ENCODE measurements at places on chromosomes 1 and 21.

- DNase-seq = no peak
Measured at GRCh38 chr1:241115784-241116183, 241.2 kb downstream of the RGS7 start.

DNA sequence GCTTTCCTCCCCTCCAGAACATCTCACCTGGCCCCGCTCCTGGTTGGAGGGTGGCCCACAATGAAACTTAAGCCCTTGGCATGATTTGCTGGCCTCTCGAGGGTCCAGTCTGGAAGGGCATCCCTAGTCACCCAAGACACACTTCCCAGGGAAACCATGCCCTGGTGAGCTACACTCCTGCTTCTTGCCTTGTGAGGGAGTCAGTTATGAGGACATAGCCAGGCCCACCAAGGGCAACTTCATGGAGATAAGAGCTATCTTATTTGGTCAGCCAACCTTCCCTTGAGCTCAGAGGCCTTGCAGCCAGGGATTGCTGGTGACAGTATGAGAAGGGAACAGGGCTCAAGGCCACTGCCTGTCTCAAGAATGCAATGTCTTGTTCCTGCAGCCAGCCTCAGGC lies 9.7 kb downstream of the TNR start:
- no peak for DNase-seq

DNA sequence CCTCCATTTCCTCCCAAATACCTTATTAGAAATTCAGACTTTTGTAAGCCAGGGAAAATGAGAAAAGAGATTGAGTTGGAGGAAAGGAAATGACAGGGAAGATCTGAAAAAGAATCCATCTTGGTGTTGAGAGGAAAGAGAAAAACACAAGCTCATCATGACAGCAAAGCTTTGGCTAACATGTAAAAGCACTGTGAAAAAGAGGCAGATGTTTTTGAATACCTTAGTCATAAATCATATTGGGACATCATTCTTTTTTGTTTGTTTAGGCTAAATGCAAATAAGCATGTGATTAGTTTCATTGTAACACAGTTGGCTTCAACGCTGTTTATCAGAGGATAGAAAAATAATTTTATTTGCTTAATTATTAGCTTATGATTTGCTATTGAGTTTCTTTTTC lies 64.6 kb downstream of the LHX8 start:
- DNase-seq = no peak

GRCh38 chr1:3192361-3192760 lies 123.4 kb downstream of the PRDM16 start:
- no peak for DNase-seq

DNA sequence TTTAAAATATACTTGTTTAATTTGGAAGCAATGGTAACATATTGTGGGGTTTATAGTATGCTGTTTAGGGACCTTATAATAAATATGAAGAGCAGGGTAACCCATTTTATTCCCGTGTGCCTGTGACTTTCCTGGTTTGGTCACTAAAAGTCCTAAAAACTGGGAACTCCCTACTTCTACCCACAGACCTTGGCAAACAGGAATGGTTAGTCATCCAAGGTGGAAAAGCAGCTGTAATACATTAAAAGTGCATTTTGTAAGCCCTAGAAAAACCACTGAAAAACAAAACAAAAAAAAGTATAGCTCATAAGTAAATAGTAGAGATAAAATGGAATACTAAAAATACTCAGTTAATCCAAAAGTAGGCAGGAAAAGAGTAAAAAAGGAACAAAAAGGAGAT lies 538.9 kb downstream of the LMO4 start:
- no peak for DNase-seq

- DNase-seq = no peak
Measured at GRCh38 chr1:165484532-165484931, 39.6 kb upstream of the RXRG start.

DNA sequence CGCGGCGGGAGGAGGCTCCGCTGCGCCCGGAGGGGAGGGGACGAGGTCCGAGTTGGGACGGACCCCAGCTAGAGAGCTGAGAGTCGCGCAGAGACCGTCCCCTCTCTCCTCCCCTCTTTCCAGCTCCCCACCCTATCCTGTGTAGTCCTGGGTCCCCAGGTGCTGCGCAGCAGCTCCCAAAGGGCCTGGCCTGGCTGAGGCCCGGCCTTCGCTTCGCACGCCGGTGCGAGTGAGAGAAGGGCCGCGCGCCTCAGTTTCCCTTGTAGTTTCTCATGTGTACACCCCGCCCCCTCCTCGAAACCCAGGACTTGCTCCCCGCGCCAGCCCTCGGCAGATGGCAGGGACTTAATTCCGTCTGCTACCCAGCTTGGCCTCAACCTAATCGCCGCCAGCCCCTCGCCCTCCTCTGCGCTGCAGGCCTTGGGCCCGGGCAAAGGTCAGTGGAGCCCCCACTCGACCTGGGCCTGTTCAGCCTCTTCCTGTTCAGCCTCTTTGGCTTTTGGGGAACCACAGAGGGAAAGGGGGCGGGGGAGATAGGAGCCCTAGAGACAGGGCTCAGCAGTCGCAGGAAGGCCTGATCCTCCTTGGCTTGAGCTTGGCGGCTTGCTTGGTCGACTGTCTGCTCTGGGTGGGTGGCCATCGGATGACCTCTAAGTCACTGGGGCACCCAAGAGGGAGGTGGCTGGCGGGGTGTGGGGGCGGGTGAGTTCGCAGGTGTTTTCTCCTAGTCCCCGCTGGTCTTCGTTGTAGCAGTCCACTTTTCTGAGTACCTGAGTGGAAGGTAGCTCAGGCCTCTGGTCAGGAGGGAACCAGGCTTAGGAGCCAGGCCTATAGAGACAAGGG lies 1.0 kb downstream of the ZNF687 start:
- DNase-seq = no peak

DNA sequence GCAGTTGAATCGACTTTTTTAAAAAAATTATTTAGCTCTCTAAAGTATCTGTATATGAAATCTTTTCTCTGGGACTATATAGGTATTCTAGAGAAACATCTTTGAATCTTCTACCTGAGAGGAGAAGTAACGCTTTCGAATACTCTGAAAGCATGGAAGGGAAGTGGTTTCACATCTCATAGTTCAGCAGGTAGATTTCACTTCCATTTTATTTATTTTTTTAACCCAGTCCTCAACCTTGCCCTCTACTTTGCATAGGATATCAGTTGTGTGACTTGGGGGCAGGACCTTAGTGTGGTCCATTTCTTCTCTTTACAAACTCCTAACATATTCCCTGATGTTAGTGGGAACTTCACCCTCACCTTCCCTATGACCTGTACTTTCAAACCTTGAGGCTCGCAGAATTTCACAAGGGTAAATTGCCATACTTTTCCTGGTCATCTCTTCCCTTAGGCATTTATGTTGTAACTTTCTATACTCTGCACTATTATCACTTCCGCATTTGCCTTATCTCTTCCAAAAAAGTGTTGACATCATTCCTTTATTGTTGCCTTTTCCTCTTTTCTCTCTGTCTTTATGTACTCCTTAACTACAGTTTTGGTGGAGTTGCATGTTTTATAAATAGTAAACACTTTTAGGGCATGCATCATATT lies 1208.5 kb upstream of the ADGRL4 start:
- DNase-seq = no peak

DNA sequence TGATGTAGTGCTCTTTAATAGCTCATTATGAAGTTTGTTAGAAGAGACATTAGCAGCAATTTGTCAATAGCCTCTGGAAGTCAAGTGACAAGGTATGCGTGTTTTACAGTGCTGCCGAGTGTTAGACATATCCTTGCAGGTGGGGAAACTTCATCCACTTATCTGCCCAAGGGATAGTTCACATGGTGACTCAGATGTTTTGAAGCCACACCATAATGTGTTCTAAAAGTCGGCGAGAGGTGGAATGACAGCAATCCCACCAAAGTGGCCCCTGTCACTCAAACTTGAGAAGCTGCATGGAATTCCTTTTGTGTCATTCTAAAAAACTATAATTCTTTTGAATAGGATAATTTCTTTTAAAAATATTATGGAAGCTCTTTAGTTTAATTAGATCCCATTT lies 98.1 kb downstream of the RUNX1 start:
- no peak for DNase-seq

GRCh38 chr1:72278461-72278860 lies 3.9 kb downstream of the NEGR1 start:
- no peak for DNase-seq

GRCh38 chr1:195894411-195894810 lies 713.8 kb downstream of the KCNT2 start:
- DNase-seq = no peak

DNA sequence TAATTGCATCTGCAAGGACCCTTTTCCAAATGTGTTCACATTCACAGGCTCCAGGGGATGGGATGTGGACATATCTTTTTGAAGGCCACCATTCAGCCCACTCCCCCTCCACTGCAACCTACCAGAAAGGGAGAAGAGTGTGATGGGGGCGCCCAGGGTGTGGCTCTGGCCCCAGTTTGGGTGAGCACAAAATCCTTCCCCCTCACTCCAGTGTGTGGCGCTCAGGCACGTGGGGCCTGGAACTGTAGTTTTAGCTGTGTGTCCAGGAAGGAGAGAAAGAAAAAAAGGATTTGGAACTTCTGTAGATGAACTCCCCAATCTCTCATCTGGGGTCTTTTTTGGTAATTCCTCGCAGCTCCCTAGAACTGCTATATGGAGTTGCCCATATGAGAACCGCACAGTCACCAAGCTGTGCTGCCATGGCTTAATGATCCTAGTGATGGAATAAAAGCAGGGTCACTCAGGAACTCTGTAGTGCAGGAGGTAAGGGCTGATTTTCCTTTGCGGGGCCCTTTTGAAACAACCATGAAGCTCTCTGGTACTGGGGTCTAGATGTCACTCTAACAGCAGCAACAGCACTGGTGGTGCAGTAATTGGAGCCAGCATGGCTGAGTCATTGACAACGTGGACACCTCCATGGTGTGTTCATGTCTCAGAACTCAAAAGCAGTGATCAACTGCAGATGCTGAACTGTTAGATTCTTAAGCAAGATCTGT lies 17.0 kb downstream of the AGT start:
- no peak for DNase-seq

DNA sequence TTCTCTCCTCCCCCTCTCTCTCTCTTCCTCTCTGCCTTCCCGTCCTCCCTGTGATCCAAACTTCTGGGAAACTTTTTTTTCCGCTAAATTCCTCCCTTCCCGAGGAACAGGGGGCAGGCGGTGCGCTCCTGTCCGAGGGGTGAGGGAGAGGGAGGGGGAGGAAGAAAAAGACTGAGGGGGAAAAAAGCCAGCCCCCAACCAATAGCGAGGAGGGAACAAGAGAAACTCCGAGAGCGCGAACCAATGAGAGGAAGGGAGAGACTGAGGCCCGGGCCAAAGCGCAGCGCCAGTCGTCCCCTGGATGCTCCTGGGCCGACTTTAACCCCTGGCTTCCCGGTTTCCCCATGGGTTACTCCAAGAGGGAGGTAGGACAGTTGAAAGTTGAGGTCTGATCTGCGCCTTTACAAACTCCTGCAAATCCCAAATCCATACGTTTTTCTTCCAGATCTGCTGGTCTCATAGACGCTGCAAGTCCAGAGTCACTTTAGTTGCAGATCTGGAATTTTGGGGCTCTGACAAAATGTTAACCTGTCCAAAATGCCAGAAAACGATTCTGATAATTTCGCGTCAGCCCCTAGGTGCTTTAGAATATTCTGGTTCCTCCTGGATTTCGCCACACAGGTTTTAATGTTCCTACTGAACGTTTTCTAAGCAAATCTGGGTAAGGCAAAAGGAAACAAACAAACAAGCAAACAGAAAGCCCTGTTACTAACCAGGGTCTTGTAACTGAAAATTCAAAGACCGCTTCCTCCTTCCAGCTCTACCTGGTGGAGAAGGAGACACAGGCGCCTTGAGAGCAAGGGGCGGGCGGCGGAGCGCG lies at the start of gene TBX15:
TSS of gene TBX15 (minus strand) at position 158 of the 820 bp plus-strand sequence. CDS start 548 bp downstream, outside the sequence.
- DNase-seq = no peak

GRCh38 chr1:150210706-150211105 lies 25.2 kb downstream of the ANP32E start:
- no peak for DNase-seq

DNA sequence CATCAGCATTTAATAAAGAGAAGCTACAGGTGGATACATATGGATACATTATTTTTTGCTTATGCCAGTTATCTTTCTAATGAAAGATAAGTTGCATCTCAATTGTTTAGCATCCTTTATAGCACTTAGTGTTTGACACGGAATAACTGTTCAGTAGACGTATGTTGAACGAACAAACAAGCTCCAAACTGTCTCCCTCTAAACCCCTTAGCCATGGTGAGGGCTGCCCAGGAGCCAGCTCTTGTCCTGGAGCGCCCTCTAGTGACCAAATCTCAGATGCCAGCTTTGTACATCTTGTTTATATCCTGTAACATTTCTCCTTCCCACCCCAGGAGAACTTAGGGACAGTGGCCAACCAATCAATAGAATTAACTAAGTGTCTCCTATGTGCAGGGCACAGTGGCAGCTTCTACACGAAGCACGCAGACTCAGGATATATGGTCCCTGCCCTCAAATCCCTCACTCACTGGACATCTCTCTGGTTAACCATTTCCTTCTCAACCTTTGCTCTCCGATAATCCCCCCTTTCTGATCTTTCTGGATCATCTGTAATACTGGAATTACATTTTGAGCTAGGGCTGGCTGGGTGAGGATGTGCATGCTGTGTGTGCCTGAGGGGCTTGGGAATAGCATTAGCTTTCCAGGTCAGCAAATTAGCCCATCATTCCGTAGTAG lies 22.9 kb downstream of the KCNA10 start:
- DNase-seq = peak; percentile 67

DNA sequence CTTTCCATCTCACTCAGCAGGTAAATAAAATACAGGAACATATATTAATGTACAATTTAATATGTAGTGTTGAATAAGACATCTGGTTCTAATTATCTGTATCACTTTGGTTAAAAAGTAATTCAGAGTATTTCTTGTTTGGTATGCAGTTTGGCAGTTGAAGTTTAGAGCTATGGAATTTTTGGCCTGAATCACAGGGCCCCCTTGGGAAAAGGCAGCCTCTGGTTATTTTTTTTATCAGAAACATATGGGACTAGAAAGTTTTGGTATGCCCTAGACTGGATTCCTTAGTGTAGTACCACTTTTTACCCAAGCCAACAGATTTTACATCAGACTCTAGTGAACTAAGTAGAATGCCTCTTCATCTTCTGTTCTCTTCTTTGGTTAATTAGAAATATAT lies 26.4 kb downstream of the CNST start:
- DNase-seq = no peak

DNA sequence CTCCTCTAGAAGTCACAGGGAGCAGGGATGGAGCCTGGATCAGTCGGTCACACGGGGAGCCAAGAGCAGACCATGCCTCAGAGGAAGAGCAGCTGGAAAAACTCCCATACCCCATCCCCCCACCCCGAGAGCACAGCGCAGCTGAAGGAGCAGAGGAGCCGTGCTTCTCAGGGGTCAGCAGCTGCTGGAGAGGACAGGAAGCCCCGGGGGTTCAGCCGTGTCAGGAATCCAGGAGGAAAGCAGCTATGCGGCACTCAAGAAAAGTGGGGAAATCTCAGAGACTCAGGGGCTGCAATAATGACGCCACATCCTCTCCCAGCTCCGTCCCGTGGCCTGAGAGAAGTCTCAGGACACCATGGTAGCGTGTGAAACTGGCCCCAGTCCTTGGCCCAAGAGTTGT lies 102.3 kb downstream of the NPHP4 start:
- DNase-seq = no peak

GRCh38 chr21:18913914-18914313 lies 510.3 kb upstream of the TMPRSS15 start:
- no peak for DNase-seq

- DNase-seq = no peak
Measured at GRCh38 chr1:232678185-232678886, 48.4 kb upstream of the SIPA1L2 start.

Data from stimulated activated naive CD4-positive, alpha-beta T cell treated with Interleukin-2 at 50 U/mL for 16 hours (primary cell).